ENCODE measurements at places on chromosomes 16 and 17.
A peak's percentile ranks its signal among the peaks of the same experiment; 100 is the strongest.

DNA sequence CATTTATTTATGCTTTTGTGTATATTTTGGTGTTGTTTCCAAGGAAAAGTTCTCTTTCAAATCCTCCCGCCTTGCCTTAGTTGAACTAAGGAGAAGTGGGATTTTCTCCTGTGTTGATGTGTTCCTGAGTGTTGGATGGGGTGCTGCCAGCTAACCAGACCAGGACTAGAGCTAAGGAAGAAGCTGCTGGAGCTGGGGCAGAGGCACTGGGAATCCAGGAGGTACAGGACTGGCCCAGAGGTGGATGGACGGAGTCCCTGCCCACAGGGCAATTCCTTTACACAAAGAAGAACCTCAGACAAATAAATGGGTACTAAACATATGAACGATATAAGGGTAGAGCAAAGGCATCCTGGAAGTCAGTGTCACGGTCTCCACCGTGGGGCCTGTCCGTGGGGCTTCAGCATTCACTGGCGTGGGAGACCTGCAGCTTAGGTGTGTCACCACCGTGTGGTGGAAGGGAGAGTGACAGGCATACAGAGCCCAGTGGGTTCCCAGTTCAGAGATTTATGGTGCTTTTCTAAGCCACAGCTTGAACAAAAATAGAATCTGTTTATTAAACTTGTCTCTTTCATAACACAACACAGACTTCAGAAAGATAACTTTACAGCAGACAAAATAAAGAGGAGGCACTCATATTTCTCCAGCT, 270.7 kb downstream of the NTN1 start:
- peak; percentile 10 for DNase-seq

DNA sequence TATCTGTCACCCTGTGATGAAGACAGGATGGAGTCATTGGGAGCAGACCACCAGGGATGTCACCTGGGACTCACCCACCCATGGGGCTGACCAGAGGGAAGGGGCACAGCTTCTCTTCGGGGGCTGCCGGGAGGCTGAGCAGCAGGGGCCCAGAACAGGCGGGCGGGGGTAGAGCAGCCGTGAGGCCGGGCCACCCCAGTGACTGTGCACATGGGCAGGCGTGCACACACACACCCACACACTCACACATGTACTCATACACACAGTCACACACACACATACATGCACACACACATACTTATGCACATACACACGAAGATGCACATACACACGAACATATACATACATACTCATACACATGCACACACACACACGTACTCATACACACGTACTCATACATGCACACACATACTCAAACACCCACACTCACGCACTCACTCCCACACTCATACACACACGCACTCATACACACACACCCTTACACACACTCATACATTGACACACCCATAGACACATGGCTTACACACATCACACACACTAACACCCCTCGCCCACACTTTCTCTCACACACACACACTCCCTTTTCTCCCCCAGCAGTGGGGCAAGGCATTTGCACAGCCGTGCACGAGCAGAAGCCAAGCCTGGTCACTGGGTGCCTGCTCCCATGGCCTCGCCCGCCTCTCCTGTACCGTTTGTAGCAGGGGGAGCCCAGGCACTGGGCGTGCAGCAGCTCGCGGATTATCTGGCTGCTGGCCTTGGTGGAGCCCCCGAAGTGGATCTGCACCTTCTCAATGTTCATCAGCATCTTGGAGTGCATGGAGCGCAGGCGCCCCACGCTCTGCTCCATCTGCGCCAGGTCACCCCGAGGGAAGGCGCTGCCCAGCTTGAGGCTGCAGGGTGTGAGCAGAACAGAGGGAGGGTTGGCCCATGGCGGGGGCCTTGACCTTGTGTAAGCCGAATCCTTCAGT, 12.4 kb downstream of the UBALD2 start:
- no peak for DNase-seq

- no peak for DNase-seq
Measured at GRCh38 chr16:74455213-74455612, 33.9 kb upstream of the CLEC18B start.

- no peak for DNase-seq
Measured at GRCh38 chr16:69327585-69328310, 2.6 kb downstream of the PDF start.

DNA sequence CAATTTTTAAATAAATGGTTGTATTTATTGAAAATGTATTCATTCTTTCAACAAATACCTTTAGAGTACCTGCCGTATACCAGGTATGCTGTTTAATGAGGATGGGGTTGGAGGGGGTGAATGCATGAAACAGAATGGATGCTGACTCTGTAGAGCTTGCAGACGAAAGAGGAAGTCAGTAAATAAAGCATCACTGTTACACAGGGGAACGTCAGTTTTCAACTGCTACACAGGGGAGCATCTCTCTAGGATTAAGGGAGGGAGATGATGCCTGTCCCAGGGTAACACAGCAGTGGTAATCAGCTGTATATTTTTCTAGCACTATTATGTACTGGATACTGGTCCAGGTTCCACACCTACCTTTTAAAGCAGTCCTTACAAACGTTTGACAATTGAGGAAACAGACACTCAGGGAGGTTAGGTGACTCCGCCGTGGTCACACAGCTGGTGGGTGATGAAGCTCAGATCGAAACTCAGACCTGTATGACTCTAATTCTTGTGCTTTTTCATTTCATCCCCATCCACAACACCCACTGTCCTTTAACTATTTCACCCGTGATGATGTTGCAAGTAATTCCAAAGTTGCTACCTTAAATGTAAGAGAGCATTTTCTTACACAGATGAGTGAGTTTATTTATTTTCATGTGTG, 452.1 kb upstream of the HSBP1 start:
- DNase-seq: no peak

- no peak for DNase-seq
Measured at GRCh38 chr17:3724378-3725077, 825 bp downstream of the HASPIN start.

DNA sequence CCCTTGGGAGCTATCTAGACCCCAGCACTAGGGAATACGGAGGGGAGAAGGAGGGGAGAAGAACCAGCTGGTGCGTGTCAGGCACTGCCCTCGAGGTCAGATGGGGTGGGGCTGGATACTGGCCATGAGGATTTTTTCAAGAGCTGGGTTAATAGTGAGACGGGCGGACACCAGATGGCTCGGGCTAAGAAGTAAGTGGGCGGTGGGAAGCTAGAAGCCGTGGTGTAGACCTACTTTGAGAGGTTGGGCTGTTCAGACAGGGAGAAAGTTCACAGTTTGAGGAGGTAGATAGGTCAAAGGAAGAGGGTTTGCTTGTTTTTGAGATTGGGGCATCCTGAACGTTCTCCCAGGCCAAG, 303.8 kb downstream of the SEC14L1 start:
- DNase-seq: no peak

GRCh38 chr17:50474523-50474922, 4.1 kb upstream of the RSAD1 start:
- DNase-seq: no peak

GRCh38 chr16:30992931-30993816, 8.2 kb downstream of the HSD3B7 start:
- no peak for DNase-seq

GRCh38 chr16:68478526-68479250, 30.4 kb upstream of the SMPD3 start:
- DNase-seq: no peak

DNA sequence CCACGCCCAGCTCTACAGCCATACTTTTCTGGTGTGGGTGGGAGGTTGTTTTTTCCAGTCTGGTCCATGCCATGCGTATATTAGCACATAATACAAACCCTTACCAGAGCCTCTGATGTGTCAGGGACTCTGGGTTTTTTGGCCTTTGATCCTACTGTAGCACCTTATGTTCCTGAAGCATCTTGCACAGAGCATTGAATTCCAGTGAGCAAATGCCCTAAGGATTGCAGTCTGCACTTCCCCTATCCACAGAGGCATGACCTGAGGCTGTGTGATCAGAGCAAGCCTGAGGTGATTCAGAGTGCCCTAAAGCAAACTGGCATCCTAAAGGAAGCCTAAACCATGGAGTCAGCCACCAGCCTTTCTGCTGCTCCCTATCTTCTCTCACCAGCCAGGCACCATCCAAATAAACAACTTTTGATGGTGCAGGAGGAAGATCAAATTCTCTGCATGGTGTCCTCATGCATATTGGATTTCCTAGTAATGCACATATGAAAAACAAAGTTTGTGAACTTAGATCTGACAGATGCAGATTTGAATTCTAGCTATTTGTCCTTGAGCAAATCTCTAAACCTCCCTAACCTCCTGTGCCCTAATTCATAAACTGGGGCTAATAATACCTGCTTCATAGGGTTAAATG, 41.2 kb upstream of the HAS3 start:
- no peak for DNase-seq

GRCh38 chr17:81221371-81221841, 1.4 kb downstream of the CEP131 start:
- no peak for DNase-seq

- DNase-seq: no peak
Measured at GRCh38 chr17:67055041-67055443, 10.7 kb downstream of the CACNG1 start.

DNA sequence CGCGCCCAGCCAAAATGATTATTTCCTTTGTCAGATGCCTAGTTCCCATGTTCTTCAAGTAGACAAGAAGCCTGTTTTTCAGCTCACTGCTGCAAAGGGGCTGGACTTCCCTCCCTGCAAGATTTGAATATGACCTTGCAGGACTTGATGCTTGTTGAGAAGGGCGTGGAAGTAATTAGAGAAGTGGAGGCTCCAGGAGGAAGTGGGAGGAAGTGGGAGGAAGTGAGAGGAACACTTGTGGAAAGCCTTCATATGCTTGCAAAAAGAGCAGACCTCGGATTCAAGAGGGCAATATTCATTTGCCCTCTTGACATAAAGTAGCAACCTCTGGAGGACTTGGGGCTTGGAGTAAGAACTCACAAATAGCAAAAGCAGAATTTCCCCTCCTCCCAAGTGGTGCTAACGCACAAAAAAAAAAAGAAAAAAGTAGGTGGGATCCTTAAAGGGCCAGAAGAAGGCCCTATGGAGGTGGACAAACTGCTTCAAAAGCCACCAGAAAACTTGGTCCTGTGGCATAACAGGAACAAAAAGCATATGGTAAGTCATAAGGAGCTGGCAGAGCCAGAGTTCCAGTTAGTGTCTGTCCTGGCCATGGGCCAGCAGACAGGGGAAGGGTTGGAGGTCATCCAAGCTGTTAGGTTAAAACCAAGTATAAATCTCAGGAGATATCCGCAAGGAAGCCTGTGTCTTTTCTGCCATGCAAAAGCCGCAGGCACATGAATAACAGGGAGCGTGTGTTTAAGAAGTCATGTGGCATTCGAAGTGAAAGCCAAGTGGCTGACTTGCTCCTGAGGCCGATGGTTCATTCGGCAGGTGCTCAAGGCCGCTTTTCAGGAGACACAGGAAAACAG, 20.6 kb upstream of the PRKAR1A start:
- DNase-seq: no peak

- peak; percentile 93 for DNase-seq
Measured at GRCh38 chr16:1705688-1706385, at the start of gene MAPK8IP3. MAPK8IP3 (plus strand) TSS chr16:1706195; CDS start chr16:1706340, 145 bp downstream.

DNA sequence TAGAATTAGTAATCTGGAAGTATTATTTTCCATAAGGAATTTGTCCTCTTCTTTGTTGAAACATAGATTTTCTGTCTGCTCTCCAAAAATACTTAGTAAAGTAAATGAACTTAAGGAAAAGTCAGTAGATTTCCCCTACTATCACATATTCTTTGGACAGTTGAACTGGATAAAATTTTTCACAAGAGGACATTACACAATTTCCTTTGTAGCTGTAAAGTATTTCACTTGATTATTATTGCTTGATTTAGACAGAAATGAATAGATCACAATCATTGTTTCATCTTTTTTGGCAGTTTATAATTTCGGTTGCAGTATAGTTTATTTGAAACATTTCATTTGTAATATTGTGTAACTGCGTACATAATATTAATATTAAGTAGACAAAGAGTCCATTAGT, 12.5 kb downstream of the CYB5B start:
- DNase-seq: no peak

DNA sequence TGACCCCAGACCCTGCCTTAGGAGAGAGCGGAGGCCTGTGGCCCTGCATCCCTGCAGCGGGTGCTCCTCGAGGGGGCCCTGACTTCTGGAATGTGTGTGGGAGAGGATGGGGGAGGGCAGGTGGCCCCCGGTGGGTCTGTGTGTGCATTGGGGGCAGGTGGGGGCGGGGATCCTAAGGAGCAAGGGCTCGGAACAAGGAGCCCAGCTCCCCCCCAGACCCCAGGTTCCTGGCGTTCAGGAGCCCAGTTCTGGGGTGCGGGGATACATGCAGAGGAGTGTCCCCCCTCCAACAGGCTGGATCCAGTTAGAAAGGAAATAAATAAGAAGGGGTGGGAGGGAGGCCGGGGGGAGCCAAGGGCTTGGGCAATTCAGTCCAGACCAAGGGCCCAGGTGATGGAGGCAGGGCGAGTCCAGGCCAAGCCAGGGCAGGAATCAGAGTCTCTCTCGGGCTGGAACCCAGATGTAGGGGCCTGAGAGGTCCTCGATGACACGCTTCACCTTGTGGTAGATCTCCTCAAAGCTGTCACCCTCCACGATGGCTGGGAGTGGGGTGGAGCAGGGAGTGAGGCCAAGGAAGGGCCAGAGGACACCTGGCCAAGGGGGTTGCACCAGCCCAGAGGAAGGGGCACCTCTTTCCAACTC, 11.2 kb upstream of the ASGR1 start:
- no peak for DNase-seq

- DNase-seq: no peak
Measured at GRCh38 chr17:72406498-72406897, 285.7 kb downstream of the SOX9 start.

GRCh38 chr16:70526403-70526802, 2.8 kb downstream of the SF3B3 start:
- no peak for DNase-seq

GRCh38 chr17:51904379-51904778, 254.1 kb downstream of the CA10 start:
- DNase-seq: no peak

GRCh38 chr17:80922580-80923160, 69.0 kb upstream of the CHMP6 start:
- DNase-seq: no peak

GRCh38 chr16:1950559-1950958, 3.9 kb downstream of the RPL3L start:
- DNase-seq: no peak

- no peak for DNase-seq
Measured at GRCh38 chr16:11310997-11311561, 29.9 kb upstream of the PRM1 start.

GRCh38 chr17:39667945-39668924, at the start of gene PNMT:
PNMT (plus strand) TSS chr17:39668453; CDS start chr17:39668476, 23 bp downstream.
- peak; percentile 53 for DNase-seq

Data from activated CD4-positive, alpha-beta T cell treated with anti-CD3 and anti-CD28 coated beads for 4 hours (primary cell).